ENCODE measurements at places on chromosomes 16 and 17.

DNA sequence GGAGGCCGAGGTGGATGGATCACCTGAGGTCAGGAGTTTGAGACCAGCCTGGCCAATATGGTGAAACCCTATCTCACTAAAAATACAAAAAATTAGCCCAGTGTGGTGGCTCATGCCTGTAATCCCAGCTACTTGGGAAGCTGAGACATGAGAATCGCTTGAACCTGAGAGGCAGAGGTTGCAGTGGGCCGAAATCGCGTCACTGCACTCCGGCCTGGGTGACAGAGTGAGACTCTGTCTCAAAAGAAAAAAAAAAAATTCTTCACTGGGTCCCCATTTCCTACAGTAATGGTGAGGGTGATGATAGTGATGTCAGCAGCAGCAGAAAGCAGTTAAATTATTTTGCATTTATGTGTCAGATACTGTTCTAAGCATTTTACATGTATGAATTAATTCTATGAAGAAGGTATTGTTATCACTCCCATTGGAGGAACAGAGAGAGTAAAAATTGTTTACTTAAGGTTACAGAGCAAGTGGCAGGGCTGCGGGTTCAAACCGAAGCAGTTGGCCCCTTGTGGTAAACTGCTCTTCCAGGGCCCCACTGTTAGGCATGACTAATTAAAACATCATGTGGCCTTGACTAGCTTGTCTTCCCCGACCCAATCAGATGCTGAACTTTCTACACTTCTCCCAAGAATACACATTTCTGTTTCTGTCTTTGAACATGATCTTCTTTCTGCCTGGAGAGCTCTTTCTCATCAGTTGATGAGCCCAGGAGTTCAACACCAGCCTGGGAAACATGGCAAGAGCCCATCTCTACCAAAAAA lies 45.8 kb downstream of the STAT3 start:
- DNase-seq = no peak

GRCh38 chr17:2240541-2240940 lies 63.0 kb downstream of the SMG6 start:
- no peak for DNase-seq

DNA sequence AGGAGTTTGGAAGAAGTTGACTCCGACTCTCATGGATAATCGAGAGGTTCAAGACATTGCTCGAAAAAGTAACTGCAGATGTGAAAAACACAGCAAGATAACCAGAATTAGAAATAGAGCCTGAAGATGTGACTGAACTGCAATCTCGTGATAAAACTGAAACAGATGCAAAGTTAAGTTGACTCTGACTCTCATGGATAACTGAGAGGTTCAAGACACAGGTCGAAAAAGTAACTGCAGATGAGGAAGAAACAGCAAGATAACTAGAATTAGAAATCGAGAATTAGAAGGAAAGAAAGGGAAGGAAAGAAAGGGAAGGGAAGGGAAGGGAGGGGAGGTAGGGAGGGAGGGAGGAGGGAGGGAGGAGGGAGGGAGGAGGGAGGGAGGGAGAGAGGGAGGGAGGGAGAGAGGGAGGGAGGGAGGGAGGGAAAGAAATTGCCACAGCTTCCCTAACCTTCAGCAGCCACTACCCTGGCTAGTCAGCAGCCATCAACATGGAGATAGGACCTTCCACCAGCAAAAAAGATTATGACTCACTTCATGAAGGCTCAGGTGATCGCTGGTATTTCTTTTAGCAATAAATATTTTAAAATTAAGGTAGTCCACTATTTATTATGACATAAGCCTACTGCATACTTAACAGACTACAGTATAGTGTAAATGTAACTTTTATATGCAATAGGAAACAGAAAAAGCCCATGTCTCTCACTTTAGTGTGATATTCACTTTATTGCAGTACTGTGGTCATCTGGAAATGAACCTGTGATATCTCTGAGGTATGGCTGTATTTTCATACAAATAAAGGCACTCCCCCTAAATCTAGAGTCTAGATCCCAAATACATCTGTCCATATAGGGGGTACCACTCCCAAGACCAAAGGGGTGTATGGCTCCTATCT lies 68.3 kb downstream of the KANSL1 start:
- DNase-seq = no peak

- no peak for DNase-seq
Measured at GRCh38 chr17:49343273-49343672, 18.8 kb downstream of the ZNF652 start.

GRCh38 chr17:33811984-33812577 lies 443.0 kb upstream of the CCL2 start:
- no peak for DNase-seq

DNA sequence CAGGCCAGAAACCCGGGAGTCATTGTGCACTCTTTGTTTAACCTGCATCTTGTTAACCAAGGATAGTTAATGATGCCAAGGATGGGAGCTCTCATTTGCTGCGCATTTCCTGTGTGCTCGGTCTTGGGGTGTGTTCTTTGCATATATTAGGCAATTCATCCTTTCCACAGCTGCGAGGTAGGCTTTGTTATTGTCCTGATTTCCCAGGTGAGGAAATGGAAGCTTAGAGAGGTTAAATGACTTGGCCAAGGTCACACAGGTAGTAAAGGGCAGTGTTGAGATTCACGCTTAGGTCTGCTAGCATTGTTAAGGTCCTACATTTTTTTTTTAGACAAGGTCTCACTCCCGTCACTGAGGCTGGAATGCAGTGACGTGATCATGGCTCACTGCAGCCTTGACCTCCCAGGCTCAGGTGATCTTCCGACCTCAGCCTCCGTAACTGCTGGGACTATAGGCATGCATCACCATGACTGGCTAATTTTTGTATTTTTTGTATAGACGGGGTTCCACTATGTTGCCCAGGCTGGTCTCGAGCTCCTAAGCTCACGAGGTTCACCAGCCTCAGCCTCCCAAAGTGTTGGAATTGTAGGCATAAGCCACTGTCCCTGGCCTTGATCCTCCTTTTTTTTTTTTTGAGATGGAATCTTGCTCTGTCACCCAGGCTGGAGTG lies 5.0 kb upstream of the LRRC75A start:
- no peak for DNase-seq

- DNase-seq = peak; percentile 84
Measured at GRCh38 chr17:75679706-75680211, 12.6 kb downstream of the SAP30BP start.

DNA sequence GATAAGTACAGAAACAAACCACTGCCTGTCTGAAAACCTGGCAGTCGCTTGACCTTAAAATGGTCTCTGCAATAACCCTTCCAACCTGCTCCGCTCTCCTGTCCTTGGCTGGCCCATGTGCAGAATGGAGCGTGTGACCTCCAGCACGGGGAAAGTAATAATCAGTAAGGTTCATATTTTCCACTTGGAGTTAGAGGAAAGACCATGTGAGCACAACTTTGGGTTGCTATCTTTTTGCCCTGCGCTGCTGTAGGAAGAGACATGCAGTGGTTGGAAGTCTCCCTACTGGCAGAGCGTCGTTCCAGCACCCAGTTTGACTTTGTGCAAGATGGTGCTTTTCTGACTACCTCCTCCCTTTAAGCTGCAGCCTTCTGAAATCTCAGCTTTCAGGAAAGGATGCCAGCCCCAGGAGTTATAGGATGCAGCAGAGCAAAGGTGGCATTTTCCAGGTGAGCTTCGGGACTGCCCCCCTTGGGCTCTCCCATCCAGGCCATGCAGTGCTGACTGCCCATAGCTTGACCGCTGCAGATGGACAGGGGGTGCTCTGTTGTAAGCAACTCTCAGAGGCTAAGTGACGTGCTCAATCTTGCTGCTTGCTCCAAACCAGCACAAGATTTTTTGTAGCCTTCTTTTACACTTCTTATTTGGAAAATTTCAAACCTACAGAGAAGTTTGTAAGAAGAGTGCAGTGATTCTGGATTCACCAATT lies 110.7 kb upstream of the NOL11 start:
- no peak for DNase-seq

DNA sequence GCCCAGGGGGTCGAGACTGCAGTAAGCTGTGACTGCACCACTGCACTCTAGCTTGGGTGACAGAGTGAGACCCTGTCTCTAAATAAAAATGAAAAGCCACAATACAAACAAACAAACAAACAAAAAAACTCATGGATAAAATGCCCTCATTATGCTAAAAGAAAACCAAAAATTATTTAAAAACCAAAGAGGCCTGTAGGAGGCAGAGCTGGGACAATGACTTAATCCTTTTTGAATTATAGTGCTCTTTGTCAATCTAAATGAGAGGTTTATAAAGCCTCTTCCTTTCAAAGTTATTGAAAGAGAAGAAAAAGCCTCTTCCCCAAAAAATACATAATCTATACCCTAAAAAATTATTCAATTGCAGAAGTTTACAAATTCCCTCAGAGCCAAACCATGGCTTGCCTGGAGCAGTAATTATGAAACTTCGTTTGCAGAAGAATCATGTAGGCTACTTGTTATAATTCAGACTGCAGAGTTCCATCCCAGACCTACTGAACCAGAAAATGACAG lies 18.5 kb downstream of the CRLF3 start:
- no peak for DNase-seq

DNA sequence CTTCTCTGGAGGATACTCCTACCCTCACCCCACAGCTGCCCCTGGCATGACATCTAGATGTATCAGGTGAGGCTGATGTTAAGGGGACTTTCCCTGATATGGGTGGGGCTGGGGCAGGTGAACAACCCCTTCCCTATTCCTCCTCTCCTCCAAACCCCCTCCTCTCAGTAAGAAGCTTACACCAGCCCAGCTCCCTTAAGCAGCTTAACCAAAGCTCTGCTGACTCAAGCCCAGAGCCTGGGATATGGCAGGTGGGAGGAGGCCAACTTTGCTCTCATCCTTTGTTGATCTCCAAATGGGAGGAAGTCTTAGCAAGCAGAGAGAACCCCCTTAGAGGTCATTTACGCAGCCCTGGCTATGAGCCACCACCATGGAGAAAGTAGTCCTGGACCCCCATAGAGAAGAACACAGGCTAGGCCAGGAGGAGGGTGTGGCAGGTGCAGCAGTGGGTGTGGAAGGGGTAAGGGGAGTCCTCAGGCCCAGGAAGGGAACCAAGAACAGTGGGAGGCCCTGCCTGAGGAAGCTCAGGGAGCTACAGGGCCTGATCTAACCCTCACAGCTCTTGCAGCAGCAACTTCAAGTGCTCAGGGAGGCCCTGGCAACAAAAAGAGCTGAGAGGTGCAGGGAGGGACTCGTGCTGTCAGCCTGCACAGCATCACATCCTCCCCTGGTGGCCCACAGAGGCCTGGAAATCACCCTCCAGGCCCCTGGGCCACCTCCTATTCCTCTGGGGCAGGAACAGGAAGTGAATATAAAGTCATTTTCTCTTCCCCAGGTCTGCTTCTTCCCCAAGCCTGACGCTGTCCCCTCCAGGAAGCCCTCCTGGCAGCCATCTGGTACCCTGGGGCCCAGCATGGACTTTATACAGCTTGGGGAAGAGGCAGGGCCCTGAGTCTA lies 2.9 kb downstream of the UNC119 start:
- DNase-seq = no peak

GRCh38 chr17:47715669-47716325 lies 17.2 kb upstream of the TBX21 start:
- DNase-seq = no peak

DNA sequence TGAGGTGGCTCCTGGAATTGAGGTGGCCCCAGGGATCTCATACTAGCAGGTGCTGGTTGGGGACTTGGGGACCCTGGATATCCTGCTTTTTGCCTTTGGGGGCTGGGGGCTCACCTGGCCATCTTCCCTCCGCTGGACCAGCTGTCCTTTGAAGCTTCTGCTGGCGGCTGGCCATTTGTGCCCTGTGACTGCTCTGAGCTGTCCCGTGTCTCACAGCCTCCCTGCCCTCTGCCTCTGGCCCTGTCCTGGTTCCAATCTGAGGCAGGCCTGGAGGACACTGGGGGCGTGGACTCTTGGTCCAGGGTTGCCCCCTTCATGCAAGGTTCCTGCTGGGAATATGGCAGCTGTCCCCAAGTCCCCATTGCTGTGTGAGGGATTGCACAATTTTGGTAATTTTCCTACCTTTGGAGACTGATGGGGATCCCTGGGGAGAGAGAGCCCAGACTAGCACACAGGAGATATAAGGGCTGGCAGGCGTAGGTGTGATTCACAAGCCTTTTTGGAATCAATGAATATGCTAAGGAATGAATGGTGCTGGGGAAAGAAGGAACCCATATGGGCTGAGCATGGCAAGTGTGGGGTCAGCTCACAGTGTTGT lies 19.2 kb downstream of the ADCY7 start:
- DNase-seq = no peak

- peak; percentile 48 for DNase-seq
Measured at GRCh38 chr17:74116087-74116717, 87.3 kb upstream of the RPL38 start.

GRCh38 chr16:31876951-31877828 lies 3.6 kb downstream of the ZNF267 start:
- no peak for DNase-seq

DNA sequence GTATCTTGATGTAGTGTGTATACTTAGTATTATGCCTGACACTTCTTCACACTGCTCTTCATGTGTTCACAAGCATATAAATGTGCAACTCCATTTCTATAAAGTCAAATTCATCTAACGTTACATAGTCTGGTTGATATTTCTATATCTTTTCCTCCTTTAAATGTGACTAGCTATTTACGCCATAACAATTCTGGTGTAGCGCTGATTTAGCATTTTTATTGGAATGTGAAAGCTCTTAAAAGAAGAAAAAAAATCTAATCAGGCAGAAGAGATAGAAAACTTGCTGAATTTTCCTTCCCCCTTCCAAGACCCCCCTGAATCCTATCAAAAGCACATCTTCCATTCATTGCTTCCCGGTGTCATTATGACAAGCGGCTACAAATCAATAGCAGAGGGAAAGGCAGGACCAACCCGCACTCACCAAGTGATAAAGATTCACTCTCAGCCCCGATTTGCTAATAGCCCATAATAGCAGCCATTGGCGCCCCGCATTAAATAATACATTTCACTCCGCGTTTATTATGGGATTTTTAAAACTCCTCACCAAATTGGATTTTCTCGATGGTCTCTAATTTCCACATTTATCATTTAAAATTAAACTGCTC lies 299.5 kb upstream of the PMFBP1 start:
- no peak for DNase-seq

DNA sequence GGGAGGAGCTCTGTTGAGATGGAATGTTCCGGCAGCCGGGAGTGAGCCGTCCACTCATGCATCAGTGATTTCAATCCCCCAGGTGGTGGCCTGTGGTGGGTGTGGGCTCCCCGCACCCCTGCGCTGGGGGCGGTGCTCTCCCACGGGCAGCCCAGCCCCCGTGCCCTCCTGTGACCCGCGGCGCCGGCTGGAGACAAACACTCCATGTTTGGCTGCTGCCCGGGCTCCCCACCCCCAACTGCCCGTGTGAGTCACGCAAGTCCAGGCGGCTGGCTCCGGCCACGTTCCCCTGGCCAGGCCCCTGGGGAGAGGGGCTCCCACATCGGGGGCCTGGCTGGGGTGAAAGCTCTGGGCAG lies 29.4 kb downstream of the CACNA1H start:
- peak; percentile 57 for DNase-seq

- DNase-seq = no peak
Measured at GRCh38 chr16:86565181-86565631, 1.4 kb upstream of the FOXC2 start.

DNA sequence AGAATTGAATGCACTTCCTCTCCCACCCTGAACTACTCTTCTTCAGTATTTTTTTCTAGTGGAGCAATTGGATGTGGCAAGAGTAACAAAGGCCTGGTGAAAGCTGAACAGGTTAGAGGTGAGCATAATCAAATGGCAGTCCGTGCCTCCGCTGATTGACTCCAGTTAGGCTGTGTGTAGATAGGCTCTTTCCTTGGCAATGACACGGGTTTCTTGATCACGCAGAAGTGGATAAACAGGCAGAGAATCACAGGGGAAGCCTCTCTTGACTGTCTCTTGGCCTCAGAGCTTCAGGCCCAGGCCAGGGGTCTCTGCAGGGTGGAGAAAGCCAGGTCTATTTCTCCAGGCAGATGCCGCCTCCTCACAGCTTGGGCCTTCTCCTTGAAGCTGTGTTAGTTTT lies 4.2 kb downstream of the CD300LB start:
- DNase-seq = no peak

GRCh38 chr17:77049440-77049839 lies 91.3 kb upstream of the SEC14L1 start:
- DNase-seq = peak; percentile 69
